ENCODE measurements at places on chromosomes 2 and 18.

- DNase-seq = peak; percentile 15
Observed at GRCh38 chr2:88452565-88452905, at the start of gene FOXI3. Gene FOXI3, minus strand, starts transcription at chr2:88452693. Its CDS starts 158 bp downstream, at chr2:88452535.

- no peak for DNase-seq
Observed at GRCh38 chr18:13217971-13218367, 591 bp upstream of the LDLRAD4 start.

DNA sequence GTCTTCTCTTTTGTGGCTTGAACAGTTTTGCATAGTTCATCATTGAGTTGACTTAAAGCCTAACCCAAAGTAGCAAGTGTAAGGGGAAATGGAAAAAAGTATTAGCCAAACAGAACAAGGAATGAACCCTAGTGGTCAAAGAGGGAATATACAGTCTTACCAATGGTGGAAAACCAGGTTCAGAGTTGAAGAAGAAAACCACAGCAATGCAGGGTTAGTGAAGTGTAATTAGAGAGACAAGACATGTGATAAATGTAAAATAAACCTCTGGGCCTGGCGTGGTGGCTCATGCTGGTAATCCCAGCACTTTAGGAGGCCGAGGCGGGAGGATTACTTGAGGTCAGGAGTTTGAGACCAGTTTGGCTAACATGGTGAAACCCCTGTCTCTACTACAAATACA is 2.4 kb downstream of the TTN start:
- DNase-seq = peak; percentile 63

- DNase-seq = peak; percentile 21
Observed at GRCh38 chr2:9207641-9208311, 1.2 kb downstream of the ASAP2 start.

DNA sequence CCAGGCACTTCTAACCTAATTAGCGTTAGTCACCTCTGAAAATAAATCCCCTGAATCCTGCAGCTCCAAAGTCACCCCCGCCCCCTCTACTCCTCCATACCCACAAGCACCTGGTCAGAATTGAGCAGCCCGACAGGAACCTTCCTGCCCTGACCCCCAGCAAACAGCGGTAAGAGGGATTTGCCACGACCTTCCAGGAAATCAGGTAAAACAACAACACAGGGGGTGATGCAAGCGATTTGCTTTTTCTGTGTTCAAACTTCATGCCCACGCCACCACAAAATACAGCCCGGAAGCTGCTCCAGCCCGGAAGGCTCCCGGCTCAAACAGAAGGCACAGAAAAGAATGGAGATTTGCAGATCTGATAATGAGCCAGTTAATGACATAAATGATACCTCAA is 367.1 kb downstream of the GPD2 start:
- DNase-seq = no peak

- no peak for DNase-seq
Observed at GRCh38 chr2:191661097-191661924, 16.6 kb upstream of the NABP1 start.

DNA sequence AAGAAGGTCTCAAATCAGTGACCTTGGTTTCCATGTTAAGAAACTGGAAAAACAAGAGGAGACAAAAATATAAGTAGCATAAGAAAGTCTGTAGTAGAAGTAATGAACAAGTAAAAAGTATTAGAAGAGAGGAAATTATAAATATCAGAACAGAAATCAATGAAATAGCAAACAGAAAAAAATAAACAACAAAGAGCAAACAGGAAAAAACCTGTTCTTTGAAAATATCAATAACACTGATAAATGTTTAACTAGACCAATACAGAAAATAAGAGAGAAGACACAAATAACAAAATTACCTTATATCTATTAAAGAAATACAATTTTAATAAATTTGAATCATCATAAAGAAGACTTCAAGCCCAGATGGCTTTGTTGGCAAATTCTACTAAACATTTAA is 113.3 kb downstream of the MAIP1 start:
- DNase-seq = no peak

GRCh38 chr18:40607542-40608148 is 1347.4 kb upstream of the PIK3C3 start:
- DNase-seq = no peak

DNA sequence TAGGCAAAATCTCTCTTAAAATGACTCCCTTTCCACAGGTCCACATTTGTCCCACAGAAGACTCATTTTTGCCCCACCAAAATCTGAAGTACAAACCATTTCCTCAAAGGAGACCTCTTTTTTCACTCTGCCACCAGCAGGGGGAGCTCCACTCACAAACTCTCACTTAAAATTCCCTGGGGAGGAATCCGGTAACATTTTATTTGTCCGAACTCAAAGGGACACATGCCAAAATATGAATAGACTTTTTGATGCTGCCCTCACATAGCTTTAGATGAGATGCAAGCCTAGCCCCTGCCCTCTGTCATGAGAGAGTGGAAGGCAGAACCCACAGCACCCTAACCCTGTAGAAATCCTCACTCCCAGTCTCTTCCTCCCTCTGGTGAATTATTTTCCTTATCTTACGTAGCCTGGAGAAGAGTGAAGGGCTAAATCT is 57.1 kb downstream of the RMDN2 start:
- peak; percentile 27 for DNase-seq

GRCh38 chr2:228444161-228444560 is 262.7 kb upstream of the SPHKAP start:
- DNase-seq = no peak

- no peak for DNase-seq
Observed at GRCh38 chr2:49123600-49123999, 30.7 kb downstream of the FSHR start.

GRCh38 chr2:21194858-21195271 is 71.1 kb downstream of the TDRD15 start:
- DNase-seq = no peak

GRCh38 chr2:176503776-176504175 is 234.5 kb downstream of the MTX2 start:
- no peak for DNase-seq

DNA sequence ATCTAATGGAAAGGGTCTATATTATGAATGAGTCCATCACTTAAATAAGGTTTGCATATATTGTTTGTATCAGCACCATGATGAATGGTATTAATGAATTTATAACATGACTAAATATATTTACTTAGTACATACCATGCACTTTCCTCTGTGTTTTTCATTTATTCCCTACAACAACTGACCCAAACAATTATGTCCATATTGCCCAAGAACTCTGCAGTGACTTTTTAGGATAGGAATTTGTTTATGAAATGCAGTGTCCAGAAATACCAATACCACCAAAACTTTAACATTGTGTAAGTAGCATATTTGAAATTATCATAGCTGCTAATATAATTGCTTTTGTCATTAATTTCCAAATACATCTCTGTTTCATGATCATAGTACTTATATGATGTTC is 119.7 kb downstream of the WDR7 start:
- no peak for DNase-seq

DNA sequence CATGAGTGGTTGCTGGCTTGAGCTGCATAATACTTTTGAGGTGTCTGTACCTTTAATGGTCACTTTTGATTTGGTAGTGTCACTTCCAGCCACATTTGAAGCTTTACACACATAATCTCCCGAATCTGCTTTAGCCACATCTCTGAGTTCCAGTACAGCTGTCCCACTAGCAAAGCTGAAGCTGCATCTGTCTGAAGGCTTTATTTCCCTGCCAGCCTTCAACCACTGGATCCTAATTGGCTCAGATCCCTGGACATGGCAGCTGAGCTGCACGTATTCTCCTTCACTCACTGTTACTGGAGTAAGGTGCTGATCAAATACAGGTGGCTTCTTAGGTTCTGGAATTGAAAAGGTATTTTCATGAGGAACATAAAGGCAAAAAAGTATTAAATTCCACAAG is 99.7 kb downstream of the TTN start:
- no peak for DNase-seq

- DNase-seq = no peak
Observed at GRCh38 chr2:50769406-50770181, 262.3 kb downstream of the NRXN1 start.

GRCh38 chr2:54610700-54611099 is 112.8 kb upstream of the EML6 start:
- DNase-seq = no peak

- DNase-seq = no peak
Observed at GRCh38 chr2:22842205-22842869, 542.6 kb upstream of the KLHL29 start.

DNA sequence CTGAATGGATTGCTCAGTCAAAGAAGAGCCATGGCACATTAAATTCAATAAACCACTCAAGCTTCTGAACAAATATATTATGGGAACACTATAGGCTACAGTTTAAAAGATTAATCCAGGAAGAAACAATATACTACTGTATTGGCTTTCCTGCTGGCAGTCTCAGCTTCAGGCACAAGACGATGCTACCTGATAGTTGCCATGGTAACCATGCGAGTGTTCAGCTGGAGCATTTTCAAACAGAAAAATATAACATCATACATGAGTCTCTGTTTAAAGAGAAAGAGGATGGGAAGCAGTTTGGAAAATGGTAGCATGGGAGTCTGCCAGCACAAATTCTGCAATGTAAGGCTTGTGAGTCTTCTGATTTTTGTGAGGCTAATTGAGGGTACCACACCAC is 65.9 kb upstream of the CPO start:
- DNase-seq = no peak

DNA sequence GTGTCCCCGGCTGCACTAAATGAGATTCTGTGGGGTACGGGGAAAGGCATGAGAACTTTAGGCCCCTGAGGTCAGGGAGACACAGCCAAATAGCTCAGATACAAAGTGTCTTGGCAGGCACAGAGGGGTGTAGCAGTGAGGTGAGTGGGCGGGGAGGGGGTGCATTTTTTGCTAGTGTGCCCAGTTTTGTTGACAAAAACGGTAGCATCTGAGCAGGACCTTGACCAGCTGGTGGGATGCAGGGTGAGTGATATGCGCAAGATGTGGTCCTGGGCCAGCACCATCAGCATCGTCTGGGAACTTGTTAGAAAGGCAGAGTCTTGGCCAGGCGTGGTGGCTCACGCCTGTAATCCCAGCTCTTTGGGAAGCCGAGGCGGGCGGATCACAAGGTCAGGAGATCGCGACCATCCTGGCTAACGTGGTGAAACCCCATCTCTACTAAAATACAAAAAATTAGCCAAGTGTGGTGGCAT is 127.3 kb upstream of the LGALSL start:
- no peak for DNase-seq

GRCh38 chr2:157606534-157606933 is 22.1 kb downstream of the ACVR1C start:
- no peak for DNase-seq

- no peak for DNase-seq
Observed at GRCh38 chr2:74867841-74868658, 34.1 kb downstream of the HK2 start.

DNA sequence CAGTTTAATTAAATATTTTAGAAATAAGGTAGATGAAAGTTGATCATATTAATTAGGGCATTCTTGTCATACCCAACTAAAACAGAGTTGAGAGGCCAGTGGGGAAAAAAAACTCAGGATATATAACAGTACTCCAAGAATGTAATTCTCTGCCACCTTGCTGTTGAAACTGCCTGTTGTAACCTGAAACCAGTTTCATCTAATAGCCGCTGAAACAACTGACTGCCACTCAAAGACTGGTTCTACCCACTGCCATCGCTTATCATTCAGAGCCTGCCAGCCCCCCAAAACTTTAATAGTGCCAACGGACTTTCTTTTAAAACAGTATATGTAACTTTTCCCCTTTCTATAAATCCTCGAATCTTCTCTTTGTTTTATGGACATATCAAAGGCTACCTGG is 37.7 kb upstream of the FSIP2 start:
- no peak for DNase-seq

DNA sequence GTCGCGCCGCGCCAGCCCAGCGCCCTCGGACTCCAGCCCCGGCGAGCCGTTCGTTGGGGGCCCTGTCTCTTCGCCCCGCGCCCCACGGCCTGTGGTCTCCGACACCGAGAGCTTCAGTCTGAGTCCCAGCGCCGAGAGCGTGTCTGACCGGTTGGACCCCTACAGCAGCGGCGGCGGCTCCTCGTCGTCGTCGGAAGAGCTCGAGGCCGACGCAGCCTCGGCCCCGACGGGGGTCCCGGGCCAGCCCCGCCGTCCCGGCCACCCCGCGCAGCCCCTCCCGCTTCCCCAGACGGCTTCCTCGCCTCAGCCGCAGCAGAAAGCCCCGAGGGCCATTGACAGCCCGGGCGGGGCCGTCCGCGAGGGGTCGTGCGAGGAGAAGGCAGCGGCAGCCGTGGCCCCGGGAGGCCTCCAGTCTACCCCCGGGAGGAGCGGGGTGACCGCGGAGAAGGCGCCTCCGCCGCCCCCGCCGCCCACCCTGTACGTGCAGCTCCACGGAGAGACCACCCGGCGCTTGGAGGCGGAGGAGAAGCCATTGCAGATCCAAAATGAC is 1.4 kb downstream of the PHLPP1 start:
- DNase-seq = peak; percentile 77

GRCh38 chr18:66209656-66210055 is 394.2 kb downstream of the CDH19 start:
- no peak for DNase-seq

- no peak for DNase-seq
Observed at GRCh38 chr2:74019516-74019915, 34.8 kb downstream of the TET3 start.

- no peak for DNase-seq
Observed at GRCh38 chr2:119249855-119250717, 26.5 kb downstream of the STEAP3 start.

GRCh38 chr2:40243581-40244187 is 208.2 kb downstream of the SLC8A1 start:
- DNase-seq = no peak

- no peak for DNase-seq
Observed at GRCh38 chr2:57890464-57890863, 156.1 kb upstream of the VRK2 start.

DNA sequence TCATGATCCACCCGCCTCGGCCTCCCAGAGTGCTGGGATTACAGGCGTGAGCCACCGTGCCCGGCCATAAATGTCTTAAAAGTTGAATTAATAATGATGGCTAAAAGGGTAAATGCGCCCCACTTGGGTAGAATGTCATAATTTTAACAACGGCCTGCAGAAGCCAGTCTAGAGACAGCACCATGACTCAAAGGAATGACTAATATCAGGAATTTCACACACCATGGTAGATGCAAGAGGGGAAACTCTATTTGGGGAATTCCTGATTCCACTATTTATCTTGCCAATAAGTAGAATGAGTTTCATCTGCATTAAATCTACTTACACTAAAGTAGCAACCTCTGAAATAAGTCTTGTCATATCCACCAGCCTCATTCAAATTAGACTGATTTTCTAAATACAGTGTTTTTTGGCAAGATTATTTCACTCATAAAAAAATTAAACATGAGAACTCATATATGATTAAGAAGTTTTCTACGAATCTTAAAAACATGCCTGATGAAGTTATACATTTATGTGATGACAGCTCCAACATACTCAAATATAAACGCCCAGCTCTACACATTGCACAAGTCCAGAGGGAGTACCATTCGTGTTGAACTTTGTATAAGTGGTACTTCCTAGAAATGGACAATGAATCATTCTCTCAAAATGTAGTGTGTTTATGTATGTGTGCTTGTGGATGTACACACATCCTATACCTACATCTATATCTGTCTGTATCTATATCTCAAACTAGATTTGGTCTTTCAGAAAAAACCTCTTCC is 309.7 kb downstream of the IRS1 start:
- no peak for DNase-seq

GRCh38 chr2:234587341-234588053 is 90.6 kb upstream of the ARL4C start:
- DNase-seq = no peak

- DNase-seq = no peak
Observed at GRCh38 chr2:38598200-38598990, 4.3 kb downstream of the HNRNPLL start.

- DNase-seq = no peak
Observed at GRCh38 chr2:26652361-26653041, 11.3 kb upstream of the CIB4 start.

GRCh38 chr2:7838669-7839068 is 843.2 kb upstream of the ID2 start:
- no peak for DNase-seq
